Activated CD4-positive, alpha-beta T cell treated with anti-CD3 and anti-CD28 coated beads, Interleukin-2, amount 50 U/mL, for 4 hours (primary cell): ENCODE measurements at places on chromosomes 7 and 10.

DNA sequence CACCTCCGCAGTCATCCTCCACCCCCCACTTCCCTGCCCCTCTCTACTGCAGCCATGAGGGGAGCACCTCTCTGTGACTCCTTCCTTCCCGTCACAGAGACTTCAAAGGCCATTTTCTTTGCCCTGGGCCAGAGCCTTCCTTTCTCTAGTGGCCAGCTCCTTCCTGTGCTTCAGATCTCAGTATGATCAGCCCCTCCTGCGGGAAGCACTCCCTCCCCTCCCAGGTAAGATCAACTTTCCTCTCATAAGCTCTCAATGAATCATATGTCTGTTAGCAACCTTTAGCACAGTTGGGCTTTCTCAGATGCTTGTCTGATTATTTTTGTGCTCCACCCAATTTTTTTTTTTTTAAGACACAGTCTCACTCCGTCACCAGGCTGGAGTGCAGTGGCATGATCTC is 241.0 kb upstream of the PRSS1 start:
- no peak for DNase-seq

DNA sequence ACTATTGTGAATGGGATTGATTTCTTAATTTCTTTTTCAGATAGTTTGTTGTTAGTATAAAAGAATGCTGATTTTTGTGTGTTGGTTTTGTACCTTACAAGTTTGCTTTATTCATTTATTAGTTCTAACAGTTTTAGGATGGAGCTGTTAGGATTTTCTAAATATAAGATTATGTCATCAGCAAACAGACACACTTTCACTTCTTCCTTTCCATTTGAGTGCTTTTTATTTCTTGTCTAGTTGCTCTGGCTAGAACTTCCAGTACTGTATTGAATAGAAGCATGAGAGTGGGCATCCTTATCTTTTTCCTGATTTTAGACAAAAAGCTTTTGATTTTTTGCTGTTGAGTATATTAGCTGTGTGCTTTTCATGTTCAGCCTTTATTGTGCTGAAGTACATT is 81.5 kb downstream of the DNAH11 start:
- no peak for DNase-seq

DNA sequence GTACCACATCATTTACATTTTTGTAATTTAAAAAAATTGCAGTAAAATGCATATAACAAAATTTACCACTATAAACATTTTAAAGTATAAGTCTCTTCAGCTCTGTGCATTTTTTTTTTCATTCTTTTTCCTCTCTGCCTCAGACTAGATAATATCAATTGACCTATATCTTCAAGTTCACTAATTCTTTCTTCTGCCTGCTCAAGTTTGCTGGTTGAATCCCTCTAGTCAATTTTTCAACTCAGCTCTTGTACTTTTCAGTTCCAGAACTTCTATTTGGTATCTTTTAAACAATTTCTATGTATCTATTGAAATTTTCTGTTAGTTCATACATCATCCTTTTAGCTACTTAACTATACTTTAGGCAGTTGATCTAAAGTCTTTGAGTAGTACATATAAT is 112.0 kb downstream of the MICU1 start:
- DNase-seq = no peak

DNA sequence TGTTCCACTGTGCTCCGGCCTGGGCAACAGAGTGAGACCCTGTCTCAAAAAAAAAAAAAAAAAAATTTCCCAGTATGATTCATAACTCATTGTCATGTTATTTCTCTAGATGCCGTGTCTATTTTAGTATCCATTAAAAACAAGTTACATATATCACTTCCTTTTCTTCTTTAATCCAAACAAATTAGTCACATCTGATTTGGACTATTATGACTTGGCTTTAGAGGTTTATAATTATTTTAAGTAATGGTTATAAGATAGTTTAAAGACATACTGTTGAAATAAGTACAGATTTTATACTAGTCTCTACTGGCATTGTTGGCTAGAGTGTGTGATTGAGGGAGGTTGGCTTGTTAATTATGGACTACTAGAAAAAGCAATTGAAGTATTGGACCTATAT is 53.3 kb downstream of the ZMYND11 start:
- no peak for DNase-seq

DNA sequence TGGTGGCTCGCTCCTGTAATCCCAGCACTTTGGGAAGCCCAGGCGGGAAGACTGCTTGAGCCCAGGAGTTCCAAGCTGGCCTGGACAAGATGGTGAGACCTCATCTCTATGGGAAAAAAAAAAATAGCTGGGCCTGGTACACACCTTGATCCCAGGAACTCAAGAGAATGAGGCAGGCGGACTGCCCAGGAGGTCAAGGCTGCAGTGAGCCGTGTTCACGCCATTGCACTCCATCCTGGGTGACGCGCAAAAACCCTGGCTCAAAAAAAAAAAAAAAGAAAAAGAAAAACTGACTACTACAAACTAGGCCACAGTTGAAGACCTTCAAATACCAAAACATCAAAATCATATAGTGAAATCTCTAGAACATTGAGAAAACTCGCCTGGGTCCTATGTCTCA is 3.9 kb downstream of the BRAT1 start:
- no peak for DNase-seq

DNA sequence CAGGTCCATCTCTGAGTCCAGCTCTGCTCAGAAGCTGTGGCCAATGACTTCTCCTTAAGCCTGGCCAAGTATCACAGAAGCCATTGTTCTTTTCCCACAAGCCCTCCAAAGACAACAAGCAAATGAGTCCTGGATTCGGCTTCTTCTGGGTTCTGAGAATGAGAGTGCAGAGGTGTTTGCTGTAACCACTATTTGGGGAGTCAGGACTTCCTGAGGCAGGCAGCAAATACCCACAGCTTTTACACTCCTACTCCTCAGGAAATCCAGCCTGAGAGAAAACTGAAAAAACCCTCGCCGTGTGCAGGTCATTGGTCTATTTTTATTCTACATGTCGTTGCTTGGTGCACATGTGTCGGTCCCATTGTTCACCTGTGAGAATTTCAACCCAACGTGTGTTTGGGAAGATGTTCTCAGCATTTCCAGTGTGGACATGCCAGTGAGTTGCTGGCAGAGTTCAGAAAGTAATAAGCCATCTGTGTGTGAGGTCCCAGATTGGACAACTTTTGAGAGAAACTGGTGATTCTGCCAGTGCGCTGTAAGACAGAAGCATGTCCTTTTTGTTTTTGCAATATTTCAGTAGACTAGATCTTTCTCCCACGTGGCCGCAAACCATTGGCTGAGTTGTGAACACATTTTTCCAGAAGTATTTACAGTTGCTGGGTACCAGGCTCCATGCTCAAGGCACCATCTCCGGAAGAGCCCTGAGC is 121.6 kb upstream of the LYZL2 start:
- DNase-seq = no peak

DNA sequence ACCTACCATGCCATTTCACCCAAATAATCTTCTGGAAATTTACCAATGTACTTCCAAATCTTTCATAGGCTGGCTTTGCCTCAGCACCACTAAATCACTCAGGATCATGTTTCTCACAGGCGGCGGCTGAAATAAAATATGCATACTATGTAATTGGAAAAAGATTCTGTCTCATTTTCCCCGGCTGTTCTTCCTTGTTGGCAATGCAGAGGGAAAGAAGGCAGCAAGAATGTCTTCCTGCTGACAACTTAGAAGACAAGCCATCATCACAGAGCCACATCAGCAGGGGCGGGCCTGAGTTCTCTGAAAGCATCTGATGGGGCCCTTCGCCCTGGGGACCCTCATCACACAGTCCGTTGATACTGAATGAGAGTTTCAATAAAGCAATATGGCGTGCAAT is 39.2 kb upstream of the COL1A2 start:
- DNase-seq = no peak

DNA sequence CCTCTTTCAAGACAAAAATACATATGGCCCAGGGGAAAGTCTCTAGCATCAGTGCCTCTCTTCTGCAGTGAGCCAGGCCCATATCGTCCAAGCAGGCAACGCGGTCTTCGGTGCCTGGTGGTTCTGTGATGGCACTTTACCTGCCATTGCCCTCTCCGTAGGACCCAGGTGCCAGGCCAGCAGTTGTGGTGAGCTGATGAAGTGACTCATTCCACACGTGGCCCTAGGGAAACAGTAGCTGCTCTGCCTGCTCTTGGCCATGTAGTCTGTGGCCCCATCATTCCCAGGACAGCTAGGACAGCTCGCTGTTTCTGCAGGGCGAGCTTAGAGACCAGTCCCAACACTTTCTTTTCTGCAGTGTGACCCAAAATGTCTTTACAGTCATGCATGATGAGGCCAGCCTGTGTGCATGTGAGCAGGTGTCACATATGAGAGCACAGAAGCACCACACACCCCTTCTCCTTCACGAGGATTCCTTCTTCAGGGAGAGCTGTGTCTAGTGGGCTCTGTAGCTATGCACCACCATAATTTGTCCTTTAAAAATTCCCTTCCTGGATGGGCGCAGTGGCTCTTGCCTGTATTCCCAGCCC is 39.0 kb downstream of the SVIL start:
- DNase-seq = no peak

- DNase-seq = no peak
Observed at GRCh38 chr10:84135836-84136235, 3.5 kb upstream of the GHITM start.

DNA sequence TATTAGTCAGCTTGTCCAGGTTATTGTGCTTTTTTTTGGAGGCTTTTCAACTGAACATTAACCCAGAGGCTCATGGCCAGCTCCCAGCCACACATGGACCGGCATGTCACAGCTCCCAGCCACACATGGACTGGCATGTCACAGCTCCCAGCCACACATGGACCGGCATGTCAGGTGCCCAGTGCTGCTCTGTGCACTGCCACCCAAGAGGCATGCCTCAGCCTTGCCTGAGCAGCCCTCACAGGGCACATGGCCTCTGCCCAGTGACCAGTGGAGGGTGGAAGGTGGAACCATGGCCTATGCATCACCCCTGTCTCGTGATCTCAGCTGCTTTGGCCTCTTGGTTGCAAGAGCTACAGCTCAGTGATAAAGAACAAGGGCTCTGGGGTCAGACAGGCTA is 119.8 kb downstream of the OAT start:
- no peak for DNase-seq

DNA sequence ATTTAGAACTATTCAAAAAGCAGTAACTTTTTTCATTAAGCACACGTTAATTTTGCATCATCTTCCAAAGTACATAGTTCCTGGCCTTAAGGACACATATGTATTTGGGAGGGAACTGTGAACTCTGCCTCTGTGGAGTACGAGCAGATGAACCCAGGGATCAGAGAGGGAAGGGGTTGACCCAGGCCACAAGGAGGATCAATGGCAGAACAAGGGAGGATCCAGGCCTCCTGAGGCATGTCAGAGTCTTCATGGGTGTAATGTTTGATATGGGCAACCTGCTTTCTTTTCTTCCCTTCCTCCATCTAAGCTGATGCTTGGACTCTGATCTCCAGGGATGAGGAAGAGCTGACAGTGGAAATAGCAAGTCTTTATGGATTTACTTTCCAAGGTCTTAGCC is 164.0 kb downstream of the SH2D4B start:
- DNase-seq = no peak

DNA sequence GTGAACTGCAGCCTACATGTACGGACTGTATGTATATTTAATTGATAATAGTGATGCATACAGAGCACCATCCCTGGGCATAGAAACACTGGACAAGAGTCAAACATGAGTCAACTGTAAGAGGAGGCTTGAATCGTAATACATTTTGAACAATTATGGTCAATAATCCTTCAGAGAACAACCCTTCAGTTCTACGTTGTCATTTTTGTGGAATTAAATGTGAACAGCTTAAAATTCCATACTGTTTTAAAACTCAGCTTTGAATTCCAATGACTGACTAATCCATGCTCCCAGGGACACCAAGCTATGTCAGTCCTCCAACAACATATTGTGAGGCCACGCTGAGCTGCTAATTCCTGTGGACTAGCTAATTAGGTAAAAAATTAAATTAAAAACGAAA is 41.5 kb upstream of the KMT2E start:
- DNase-seq = no peak

- no peak for DNase-seq
Observed at GRCh38 chr10:77844713-77845445, 81.7 kb downstream of the DLG5 start.

GRCh38 chr10:24357344-24358004 is 148.5 kb downstream of the KIAA1217 start:
- DNase-seq = no peak

GRCh38 chr7:38066391-38066790 is 111.7 kb upstream of the STARD3NL start:
- no peak for DNase-seq

- no peak for DNase-seq
Observed at GRCh38 chr10:24857031-24857725, 95.2 kb downstream of the PRTFDC1 start.

GRCh38 chr7:151890355-151891004 is 13.6 kb upstream of the PRKAG2 start:
- DNase-seq = no peak

GRCh38 chr10:46992803-46993561 is 81.8 kb downstream of the PTPN20 start:
- DNase-seq = no peak

DNA sequence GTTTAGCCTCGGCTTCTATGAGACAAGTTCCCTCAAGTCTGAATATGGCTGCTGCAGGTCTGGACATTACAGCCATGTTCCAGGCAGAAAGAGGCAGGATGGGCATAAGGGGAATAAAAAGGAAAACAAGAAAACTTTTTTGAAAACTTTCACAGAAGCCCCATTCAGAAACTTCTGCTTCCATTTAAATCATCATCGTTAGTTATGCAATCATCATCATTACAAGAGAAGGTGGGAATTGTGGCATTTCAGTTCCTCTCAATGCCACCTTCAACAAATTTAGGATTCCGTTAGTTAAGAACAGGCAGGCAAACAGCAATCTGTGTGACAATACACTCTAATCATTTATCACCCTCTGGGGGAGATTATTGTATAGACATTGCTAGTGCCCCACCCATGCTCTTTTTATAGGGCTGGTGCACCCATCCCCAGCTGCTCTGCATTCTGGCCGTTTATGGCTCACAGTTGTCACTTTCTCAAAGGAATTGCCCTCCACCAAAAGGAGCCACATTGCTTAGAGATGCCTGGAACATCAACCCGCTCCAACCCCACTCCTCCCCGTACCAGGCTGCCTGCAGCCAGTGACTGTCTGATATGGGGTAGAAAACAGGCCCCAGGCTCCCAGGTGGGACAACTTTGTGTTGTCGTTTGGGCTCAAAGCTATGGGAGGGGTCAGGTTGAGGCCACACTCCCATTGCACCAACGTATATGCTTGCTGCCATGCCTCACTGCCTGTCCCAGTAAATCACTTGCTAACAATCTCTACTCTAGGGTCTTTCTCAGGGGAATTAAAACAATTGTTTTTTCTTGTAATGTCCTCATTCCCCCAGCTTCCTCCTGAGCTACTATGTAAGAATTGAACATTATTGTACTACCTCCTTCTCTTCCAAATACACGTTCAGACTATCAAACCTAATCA is 24.2 kb downstream of the ITGB8 start:
- DNase-seq = no peak
